ENCODE measurements at places on chromosomes 5 and 9. TPM values are rescaled to one million over a fixed set of nuclear protein-coding genes. Genes with fewer than 3 reads are reported as not detected.

GRCh38 chr5:154430466-154430865, 15.3 kb upstream of the SAP30L start:
- no peak for DNase-seq

- peak; percentile 87 for DNase-seq
These were observed 25.8 kb downstream of the FPGS start for GRCh38 chr9:127828262-127829031.

- no peak for DNase-seq
These were observed 363.6 kb downstream of the ANXA1 start for GRCh38 chr9:73515216-73515615.

- no peak for DNase-seq
These were observed 54.7 kb downstream of the SLC38A9 start for GRCh38 chr5:55657443-55657842.

GRCh38 chr5:176508603-176509002, 28.6 kb downstream of the RNF44 start:
- no peak for DNase-seq

- DNase-seq = peak; percentile 75
These were observed 107.0 kb downstream of the ZNF354C start for GRCh38 chr5:179166886-179167841.

OBP2B gene
- not detected for total RNA-seq

- no peak for DNase-seq
These were observed 148.9 kb upstream of the RUSC2 start for GRCh38 chr9:35341021-35341420.

- DNase-seq = no peak
These were observed 16.6 kb downstream of the USP20 start for GRCh38 chr9:129851821-129852220.
